ENCODE measurements at places on chromosomes 7 and 10.

DNA sequence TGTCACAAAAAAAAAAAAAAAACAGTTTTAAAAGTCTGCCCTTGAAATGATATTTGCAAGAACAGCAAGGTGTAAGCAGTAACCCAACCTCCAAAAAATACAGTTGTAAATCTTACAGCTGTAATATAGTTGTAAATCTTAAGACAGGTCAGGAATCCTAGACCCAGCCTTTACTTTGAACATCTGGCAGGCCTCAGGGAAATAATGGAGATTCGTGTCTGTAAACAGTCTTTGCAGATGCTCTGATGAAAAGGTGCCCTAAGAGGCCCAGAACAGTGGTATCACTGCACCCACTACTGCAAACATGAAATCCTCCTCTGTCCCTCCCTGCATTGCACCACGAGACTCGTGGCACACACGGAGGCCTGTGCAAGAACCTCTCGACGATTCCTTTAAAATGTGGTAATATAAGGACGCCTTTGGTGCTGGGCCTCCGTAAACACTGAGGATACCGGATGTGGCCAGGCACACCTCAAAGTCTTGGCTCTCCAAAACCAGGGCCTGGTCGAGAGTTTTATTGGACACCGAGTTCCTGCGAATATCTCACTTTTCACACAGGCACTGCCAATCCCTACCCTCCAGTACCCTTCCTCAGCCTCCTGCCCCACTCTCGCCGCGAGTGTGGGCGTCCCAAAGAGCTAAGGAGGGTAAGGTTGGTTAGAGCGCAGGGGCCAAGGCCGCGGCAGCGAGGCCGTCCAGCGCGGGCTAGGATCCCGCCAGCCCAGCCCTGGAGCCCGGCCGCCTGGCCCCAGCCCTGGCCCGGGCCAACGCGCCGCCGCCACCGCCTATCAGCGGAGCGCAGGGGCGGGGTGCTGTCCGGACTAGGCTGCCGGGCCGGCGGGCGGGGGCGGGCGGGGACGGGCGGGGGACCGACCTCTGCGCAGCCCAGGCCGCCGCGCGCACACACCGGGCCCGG, at the start of gene REEP3:
REEP3 (plus strand) TSS at position 902 of the 916 bp plus-strand sequence. CDS start 145 bp downstream, outside the sequence.
- peak; percentile 61 for DNase-seq

DNA sequence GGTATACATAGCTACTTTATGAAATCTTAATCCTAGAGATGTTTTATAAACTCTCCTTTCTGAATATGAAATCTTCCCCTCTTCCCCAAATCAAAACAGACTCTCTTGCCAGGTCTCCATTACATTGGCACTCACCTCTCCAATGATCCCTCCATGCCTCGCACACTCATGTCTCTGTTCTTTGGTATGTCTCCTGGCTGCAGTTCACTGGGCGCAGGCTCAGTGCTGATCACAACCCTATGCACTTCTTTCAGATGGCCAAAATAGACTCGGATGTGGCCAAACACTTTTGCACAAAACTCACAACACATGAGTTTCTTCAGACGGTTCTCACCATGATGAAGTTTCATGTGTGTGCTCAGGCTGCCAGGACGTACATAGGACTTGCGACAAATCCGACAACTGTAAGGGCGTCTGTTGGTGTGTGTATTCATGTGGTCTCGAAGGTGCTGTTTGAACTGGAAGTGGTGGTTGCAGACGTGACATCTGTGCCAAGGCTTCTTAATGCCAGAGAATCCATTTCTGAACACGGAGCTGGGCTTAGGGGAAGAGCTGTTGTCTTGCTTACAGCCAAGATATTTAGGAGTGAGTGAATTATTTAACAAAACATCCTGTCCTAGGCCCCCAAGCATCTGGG, 183.2 kb downstream of the ZNF438 start:
- no peak for DNase-seq

DNA sequence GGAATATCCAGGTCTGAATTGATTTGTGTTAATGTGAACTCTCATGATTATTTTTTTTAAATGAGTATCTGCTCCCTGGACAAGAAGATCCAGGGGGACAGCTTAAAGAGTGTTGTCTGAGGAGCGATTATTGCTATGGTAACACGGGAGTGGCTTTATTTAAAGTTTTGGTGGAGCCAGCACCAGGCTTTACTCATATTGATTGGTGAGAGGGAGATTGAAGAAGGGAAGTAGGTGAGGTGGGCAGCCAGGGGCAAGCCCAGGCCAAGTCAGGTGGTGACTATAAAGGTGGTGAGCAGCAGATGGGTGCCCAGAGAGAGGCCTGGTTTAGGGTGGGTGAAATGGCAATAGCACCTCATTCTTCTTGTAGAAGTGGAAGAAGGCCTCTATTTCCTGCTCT, 10.2 kb upstream of the AGR2 start:
- no peak for DNase-seq

DNA sequence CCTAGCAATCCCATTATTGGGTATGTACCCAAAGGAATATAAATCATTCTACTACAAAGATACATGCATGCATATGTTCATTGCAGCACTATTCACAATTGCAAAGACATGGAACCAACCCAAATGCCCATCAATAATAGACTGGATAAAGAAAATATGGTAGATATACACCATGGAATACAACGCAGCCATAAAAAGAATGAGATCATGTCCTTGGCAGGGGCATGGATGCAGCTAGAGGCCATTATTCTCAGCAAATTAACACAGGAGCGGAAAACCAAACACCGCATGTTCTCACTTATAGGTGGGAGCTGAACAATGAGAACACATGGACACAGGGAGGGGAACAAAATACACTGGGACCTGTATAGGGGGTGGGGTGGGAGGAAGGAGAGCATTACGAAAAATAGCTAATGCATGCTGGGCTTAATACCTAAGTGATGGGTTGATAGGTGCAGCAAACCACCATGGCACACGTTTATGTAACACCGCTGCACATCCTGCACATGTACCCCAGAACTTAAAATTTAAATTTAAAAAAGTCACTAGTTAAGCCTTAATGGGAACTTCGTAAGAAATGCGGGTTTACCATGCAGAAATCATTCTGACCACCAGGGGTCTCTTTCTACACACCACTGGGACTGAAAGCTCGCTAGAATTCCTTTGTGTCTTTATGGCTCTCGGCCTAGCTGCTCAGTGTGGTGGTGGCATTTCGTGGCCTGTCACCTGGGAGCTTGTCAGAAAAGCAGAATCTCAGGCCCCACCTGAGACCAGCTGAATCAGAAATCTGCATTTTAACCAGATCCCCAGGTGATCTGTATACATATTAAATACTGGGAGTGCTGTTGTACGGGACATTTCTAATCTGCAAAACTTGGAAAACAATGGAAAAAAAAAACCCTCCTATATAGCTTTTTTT, 9.5 kb downstream of the ANKRD1 start:
- peak; percentile 15 for DNase-seq

DNA sequence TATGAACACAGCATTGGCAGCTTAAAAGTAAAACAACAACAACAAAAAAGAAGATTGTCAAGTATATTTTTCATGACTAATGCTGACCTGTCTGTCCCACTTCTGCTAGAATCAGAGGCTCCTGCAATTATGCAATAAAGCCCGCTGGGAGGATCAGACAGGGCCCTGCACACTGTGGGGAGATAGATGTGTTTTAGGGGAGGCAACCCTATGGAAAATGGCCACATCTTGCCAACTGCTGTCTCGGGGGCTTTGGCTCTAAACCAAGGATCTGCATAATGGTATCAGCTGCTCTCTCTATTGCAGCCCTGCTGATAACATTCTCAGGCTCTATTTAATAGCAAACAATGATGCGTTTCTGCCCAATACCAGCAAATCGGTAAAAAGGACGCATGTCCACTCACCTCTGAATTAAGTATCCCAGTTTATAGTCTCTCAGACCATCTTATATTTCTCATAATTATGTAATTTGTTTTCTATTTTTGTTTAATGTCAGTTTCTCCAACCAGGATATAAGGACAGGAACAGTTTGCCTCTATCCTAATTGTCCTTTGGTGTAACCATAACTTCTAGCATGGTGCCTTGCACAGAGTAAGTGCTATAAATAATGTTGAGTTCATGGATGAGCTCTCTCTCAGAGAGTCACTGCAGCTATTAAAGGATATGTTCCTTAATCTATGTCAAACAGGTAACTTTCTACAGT, 15.3 kb upstream of the PRKAR2B start:
- no peak for DNase-seq

GRCh38 chr10:81875467-81876252, 666 bp downstream of the NRG3 start:
- DNase-seq = no peak

DNA sequence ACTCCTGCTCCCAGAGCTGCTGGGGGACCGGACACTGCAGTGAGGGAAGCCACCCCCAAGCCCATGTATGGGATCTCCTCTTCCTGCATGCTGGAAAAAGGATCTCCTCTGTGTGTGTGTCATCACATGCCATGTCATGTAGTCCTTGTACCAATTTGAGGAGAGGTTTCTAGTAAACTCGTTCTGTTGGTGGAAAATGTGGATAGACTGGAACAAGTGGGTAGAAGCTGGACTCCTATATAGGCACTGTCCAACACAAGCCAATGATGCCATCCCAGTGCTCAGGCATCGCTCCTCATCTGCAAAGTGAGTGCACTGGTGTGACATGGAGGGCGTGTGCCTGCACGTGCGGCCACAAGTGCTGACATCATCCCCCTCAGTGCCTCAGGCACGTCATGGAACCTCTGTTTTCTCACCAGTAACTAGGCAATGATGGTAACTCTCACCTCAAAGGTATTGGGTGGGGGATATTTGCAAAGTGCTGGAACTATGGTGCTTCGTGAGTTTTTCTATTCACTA, 19.3 kb downstream of the MYO1G start:
- no peak for DNase-seq

- DNase-seq = no peak
Observed at GRCh38 chr10:5949009-5949759, 28.2 kb downstream of the IL15RA start.

DNA sequence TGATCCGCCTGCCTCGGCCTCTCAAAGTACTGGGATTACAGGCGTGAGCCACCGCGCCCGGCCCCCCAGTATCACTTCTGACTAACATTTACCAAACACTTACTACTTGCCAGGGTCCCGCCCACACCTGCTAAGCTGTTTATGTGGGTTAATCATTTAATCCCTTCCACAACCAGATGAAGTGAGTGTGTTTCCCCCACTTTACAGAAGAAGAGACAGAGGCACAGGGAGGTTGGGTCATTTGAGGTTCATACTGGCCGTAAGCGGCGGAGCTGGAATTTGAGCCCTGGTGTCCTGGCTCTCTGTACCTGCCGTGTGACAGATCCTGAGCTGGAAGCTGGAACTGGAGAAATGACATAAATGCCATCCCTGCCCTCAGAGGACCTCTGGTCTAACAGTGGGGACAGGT, 15.1 kb upstream of the VPS37D start:
- no peak for DNase-seq

DNA sequence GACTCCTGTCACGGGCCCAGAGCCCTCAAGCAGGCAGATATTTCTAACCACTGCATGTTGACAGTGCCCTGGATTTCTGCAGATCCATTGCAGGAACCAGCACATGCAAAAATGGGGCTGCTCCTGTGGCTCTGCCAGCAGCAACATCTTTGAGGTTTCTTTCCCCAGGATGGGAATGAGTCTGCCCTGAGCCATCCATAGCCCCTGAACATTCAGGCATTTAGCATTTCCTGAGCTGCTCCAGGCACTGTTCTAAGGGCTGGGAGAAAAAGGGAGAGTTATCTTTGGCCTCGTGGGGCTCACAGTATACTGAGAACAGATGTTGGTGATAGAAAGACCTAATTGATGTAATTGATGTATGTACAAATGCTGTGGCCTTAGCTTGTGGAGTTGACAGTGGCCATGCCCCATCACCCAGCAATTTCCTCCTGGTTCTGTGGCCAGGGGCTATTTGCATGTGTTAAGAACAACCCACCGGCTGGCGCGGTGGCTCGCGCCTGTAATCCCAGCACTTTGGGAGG, 66.0 kb upstream of the LRRC4 start:
- DNase-seq = no peak

DNA sequence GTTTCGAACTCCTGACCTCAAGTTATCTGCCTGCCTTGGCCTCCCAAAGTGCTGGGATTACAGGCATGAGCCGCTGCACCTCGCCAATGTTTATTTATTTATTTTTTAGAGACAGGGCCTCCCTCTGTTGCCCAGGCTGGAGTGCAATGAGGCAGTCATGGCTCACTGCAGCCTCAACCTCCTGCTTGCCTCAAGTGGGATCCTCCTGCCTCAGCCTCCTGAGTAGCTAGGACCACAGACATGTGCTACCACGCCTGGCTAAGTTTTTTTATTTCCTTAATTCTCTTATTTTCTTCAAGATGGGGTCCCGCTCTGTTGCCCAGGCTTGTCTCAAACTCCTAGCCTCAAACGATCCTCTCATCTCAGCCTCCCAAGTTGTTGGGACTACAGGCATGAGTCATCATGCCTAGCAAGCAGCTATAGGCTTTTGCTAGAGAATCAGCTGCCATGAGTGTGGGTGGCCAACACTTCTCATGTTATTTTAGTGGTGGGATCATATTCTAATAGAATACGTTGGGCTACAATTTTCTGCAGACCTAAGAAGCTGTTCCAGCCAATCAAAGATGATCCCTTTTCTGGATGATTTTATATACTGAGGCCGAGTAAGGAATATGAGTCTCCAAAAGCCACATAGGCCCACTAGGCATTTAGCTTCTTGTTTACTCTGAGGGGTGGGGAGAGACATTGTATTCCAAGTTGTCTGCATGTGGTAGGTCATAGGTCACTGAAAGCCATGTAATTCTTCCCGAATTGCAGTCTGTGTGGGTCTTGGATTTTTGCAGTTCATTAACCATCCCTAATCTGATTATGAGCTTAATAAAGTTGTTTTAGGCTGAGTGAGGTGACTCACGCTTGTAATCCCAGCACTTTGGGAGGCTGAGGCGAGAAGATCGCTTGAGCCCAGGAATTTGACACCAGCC, 7.6 kb upstream of the TMEM248 start:
- no peak for DNase-seq

- peak; percentile 35 for DNase-seq
Observed at GRCh38 chr10:73875139-73875475, 752 bp upstream of the CAMK2G start.

DNA sequence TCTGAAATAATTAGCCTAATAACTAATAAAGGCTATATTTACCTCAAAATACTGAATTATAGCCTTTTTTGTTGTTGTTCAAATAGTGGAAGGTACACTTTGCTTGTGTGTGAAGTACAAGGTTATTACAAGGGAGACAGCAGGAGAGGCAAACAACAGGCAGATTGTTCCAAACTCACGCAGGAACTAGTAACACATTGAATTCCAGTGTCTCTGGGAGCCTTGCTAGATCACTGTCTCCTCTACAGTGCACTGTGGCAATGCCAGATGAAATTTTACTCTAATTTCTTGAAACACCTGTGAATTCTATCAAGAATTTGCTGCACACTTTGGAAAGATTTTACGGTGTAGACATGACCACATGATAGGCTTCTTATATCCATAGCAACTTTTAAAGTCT, 112.6 kb downstream of the MDFIC start:
- DNase-seq = no peak

DNA sequence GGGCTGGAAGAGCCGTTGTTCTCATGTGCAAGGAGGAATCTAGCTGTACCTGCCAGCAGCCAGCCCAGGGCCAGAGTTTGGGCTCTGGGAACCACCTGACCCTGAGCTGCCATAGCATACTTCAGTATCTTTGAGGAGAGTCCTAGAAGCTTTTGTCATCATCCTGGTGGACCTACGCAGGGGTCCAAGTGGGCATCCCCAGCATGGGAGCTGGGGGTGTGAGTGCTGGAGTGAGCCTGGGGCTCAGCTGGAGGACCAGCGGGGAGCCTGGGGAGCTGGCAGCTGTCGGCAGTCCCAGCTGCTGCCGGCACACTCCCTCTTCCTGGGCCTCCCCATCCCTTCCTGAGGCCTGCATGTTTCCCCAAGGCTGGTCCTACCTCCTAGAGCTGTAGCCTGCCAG, 32.5 kb downstream of the C10orf105 start:
- no peak for DNase-seq
